ENCODE measurements at places on chromosomes 12 and 14.

GRCh38 chr12:1864867-1865266 is 44.5 kb downstream of the LRTM2 start:
- DNase-seq, result no peak

DNA sequence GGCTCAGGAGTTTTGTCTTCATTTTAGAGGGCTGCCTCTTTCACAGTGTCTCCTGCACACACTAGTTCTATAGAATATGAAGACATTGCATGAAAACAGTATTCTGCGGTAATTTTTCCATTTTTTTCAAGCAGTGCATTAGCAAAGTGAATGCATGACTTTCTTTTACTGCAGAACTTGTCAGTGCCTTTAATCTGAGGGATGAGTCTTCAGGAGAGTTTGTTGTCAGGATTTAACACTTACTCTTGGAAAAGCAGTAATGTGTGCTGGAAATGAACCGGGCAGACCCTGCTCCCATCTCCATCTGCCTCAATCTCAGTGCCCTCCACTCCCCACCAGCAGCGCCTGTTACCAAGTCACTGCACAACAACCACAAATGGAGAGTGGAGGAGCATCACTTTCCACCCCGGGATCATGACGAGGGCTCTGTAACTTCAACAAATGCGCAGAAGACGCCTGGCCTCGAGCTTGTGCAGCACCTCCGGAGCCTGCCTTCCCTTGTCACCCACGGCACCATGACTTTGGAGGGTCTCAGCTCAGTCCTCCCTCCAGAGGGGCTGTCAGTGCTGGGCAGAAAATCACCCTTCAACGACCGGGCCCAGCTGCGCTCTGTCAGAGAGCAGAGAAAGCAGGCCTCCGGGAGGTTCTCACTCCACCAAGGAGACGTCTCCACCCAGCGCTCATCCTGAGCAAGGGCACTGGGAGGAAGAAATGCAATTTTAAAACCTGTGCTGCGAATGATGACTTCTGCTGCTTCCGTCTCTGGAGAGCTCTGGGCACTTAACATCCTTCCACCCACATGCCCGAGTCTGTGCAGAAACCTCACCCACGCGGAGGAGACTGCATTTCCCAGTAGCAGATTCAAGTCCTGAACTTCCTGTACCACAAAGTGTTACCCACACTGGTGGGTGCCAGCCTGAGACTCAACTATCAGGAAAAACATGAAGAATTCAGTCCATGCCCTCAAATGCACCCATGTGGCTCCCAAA is 255.7 kb downstream of the ADGRD1 start:
- DNase-seq, result no peak

DNA sequence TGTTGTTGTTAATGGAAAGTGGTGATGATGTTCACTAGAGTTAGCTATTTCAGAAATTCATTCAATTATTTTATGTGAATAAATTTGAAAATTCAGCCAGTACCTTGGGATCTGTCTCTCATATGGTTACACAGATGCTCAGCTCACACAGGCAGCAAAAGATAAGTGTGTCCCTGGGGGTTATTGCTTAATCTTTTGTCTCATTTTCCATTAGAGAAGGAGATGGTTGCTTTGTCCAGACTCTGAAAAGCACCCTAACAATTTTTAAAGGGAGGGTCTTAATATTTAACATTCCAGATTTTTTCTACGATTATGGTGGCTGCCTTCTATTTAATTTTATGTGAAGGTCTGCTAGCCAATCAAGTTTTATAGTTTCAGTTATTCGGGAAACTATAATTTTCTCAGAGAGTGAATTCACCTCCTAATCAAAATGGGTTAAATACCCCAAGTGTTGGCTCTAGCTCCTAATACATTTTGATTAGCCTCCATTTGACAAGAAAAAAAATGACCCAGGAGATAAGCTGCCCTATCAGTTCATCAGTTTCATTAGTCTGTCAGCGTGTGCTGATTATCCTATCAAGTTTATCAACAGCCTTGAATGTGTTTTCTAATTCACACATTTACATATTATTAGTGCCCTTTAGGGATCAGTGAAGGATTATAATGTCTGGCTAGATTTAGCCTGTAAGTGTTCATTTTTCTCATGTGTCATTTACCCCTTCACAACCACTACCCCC is 282.1 kb downstream of the TMTC2 start:
- DNase-seq, result no peak

- no peak for DNase-seq
Observed at GRCh38 chr12:82838131-82838551, 151.4 kb downstream of the TMTC2 start.

GRCh38 chr12:101940400-101940950 is 63.1 kb downstream of the DRAM1 start:
- no peak for DNase-seq

DNA sequence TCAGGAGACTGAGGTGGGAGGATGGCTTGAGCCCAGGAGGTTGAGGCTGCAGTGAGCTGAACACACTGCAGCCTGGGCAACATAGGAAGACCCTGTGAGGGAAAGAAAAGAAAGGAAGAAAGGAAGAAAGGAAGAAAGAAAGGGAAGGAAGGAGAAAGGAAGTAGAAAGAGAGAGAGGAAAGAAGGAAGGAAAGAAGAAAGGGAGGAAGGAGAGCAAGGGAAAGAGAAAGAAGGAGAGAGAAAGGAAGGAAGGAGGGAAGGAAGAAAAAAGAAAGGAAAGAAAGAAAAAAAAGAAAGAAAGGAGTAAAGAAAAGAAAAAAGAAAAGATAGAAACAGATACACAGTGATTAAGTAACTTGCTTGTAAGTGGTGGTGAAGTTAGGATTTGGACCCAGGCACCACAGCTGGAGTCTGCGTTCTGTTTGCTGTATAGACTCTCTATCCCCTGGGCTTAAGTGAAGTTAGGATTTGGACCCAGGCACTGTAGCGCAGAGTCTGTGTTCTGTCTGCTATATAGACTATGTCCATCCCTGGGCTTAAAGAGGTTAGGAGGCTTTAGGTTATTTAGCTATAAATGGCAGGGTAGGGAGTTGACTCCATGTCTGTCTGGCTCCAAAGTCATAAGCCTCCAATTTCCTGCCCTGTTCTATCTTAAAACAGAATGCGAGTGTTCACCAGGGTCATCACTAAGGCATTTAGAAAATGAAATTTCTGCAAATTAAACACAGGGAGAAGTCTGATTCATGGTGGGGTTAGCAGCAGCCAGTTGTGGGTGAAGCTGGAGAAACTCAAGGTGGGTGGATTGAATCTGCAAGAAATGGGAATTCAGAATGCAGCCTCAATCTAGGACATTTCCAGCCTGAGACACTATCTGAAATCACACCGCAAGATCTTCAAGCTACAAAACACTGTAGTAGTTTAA is 13.3 kb upstream of the C12orf75 start:
- no peak for DNase-seq
